GM23248 (cell line): ENCODE measurements at places on chromosomes 3 and 15.

- no peak for DNase-seq
- H3K4me3 ChIP-seq, result no peak overlapping the region
- no peaks in the 10 kb centered on the region for H3K4me1 ChIP-seq
- no peaks in the 10 kb centered on the region for H3K36me3 ChIP-seq
These were observed 14.9 kb downstream of the SERPINI1 start for GRCh38 chr3:167750272-167750971.

- no peak overlapping the region for H3K4me3 ChIP-seq
- no peaks in the 10 kb centered on the region for H3K27me3 ChIP-seq
- H3K27ac ChIP-seq, result no peak overlapping the region
- peaks cover 11% of the 10 kb centered on the region; the same call in 1 of the 2 replicates for H3K36me3 ChIP-seq
- H3K4me1 ChIP-seq, result no peaks in the 10 kb centered on the region
These were observed 27.6 kb downstream of the CNOT10 start for GRCh38 chr3:32712506-32713055.

GRCh38 chr15:64389036-64389435, 1.4 kb downstream of the TRIP4 start:
- no peak for DNase-seq
- H3K27ac ChIP-seq, result no peak overlapping the region
- H3K27me3 ChIP-seq, result no peaks in the 10 kb centered on the region
- H3K4me3 ChIP-seq, result peak overlapping the region; percentile 98

- H3K4me3 ChIP-seq, result peak within 1 kb of the TSS; percentile 54
- peaks cover 85% of the 10 kb centered on the region for H3K27me3 ChIP-seq
These were observed at the start of gene HCN4 for GRCh38 chr15:73368301-73369136. HCN4 (minus strand) TSS chr15:73368958; CDS start chr15:73368270, 688 bp downstream.

DNA sequence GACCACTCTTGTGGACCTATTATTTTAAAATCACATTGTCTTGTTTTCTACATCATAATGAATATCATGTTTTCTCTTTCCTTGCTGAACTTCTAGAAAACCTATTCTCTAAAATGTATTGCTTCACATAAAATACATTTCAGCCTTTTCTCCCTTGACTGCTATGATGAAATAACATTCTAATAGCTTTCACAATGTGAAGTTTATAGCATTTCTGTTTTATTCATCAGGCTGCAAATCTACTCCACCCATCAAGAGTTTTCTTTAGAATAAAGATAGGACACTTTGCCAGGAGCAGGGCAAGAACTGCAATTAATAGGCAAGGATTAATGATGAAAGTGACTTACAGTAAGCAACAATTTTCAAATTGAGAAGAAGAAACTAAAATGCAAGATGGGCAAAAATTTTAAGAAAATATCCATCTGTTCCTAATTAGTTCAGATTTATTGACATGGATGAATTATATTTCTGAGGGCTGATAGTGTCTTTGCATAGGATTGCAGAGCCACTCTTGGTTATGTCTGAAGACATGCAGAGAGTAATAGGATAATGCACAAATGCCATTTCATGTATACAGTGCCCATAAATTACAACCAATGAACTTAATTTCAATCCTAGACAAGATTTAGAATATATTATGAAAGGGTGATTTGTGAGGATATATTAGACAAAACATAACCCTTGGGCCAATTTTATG, 21.7 kb downstream of the LEKR1 start:
- H3K4me1 ChIP-seq, result peaks cover 11% of the 10 kb centered on the region; the same call in 1 of the 2 replicates
- no peak overlapping the region for H3K4me3 ChIP-seq
- no peaks in the 10 kb centered on the region for H3K27me3 ChIP-seq
- peak; percentile 59 for DNase-seq

DNA sequence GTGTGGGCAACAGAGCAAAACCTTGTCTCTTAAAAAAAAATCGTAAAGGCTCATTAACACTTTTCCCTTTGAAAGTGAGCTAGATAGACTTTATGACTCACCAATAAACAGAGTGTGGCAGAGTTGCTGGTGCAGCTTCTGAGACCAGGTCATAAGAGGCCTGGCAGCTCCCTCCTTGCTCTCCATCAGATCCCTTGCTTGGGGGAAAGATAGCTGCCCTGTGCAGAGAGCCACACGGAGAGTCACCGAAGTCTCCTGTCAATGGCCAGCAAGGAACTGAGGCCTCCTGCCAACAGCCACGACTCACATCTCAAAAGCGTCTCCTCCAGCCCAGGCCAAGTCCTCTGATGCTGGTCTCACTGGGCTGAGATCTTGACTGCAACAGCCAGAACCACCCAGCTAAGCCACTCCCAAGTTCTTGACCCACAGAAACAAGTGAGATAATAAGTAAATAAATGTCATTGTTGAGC, 8.7 kb upstream of the GP9 start:
- H3K27me3 ChIP-seq, result peaks cover 4% of the 10 kb centered on the region; the same call in 1 of the 2 replicates
- H3K4me1 ChIP-seq, result 0 out of 2 replicates have a peak, but pooled peaks cover 3% of the 10 kb centered on the region
- H3K4me3 ChIP-seq, result no peak overlapping the region
- DNase-seq, result peak; percentile 28
- H3K36me3 ChIP-seq, result no peaks in the 10 kb centered on the region

DNA sequence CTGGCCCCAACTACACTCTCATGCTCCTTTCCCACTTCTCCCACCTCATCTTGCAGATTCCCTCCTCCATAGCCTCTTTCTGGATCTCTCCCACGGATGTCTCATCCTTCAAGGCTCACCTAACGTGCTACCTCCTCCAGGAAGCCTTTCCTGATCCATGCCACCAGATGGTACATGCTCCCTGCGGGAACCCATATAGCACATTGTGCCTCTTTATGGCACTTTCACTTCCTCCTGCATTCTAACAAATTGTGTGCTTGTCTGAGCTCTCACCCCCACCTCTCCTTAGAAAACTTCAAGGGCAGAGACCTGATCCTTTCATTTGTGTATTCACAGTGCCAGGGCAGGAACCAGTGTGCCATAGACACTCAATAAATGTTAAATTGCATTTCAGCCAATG, 63.0 kb downstream of the HES1 start:
- no peak overlapping the region for H3K4me3 ChIP-seq
- DNase-seq, result no peak
- peaks cover 59% of the 10 kb centered on the region for H3K27me3 ChIP-seq
- H3K27ac ChIP-seq, result no peak overlapping the region

DNA sequence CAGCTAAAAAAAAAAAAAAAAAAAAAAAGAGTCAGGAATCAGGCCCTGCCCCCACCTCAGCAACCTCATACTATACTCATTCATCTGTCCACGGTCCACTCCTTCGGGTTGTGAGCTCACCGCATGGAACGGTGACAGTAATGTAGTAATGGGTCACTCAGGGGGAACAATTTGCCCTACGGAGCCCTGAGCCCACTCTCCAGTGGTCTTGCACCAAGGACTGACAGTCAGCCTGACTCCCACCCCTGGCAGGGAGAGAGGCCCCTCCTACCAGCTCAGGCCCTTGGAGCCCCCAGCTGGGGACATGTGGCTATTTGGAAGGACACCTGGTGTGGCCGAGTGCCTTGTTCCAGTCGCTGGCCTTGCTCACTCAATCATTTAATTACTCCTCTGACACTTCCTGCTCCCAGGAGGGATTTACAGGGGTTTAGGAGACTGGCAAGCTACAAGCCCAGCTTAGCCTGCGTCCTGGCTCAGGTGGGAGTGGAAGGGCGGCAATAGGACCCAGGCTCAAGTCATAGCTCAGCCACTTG, 19.9 kb upstream of the CACNA2D2 start:
- H3K36me3 ChIP-seq, result no peaks in the 10 kb centered on the region
- H3K4me3 ChIP-seq, result no peak overlapping the region
- H3K27ac ChIP-seq, result no peak overlapping the region
